Activated naive CD4-positive, alpha-beta T cell treated with anti-CD3 and anti-CD28 coated beads, Interleukin-2, amount 50 U/mL, for 72 hours (primary cell): ENCODE measurements at places on chromosomes 5 and 9. TPM values are rescaled to one million over a fixed set of nuclear protein-coding genes. Genes with fewer than 3 reads are reported as not detected.

DNA sequence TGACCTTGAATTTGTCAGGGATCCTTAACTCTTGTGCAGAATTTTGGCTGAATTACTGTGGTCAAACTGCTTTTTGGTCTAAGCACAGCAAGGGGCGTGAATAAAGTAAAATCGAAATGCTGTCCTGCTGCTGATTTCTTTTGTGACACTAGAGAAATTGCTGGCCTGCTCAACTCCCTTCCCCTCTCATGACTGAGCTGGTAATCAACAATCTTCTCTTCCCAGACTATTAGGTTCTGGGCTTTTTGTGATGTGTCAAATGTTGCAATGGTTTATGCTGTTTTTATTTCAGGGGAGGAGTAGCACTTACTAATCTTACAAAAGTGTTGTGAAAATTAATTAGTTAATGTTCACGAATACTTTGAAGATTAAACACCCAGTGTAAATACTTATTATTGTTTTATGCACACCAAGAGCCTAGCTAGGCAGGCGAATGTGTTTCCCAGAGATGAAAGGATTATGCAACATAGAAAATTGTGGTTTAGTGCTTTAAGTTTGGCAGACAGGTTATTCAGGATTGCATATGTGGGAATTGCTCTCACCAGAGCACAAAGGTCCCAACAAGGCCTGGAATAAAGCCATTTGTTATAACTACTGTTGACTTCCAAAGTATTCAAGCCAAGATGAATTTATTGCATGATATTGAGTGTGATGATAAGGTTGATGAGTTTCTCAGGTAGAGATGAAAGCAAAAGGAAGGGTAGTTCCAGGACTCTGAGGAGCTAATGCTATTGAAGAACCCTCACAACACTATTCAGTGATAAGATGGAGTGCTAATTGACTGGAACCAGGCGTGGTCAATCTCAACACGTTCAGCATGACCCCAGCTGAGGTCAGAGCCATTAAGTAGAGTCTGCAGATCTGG, 280.7 kb upstream of the ZNF608 start:
- DNase-seq: no peak

DNA sequence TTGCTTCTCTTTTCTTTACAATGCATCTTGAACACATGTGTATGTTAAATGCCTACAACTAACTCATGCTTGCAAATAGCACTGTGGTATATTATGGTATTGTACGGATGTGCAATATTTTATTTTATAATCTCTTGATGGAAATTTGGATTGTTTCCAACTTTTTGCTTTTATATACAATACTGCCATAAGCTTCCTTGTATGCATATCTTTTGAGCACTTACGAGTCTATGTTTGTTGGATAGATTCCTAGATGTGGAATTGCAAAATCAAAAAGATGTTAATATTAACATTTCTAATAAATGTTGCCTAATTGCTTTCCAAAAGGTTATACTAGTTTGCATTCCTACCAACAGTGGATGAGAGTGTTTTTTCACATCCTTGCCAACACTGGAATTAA, 3.4 kb upstream of the GALNT12 start:
- no peak for DNase-seq

- no peak for DNase-seq
Observed at GRCh38 chr5:168784454-168784853, 205.3 kb upstream of the PANK3 start.

Gene GABRG2
- total RNA-seq: not detected

Gene IL9
- total RNA-seq: 0.43 TPM

DNA sequence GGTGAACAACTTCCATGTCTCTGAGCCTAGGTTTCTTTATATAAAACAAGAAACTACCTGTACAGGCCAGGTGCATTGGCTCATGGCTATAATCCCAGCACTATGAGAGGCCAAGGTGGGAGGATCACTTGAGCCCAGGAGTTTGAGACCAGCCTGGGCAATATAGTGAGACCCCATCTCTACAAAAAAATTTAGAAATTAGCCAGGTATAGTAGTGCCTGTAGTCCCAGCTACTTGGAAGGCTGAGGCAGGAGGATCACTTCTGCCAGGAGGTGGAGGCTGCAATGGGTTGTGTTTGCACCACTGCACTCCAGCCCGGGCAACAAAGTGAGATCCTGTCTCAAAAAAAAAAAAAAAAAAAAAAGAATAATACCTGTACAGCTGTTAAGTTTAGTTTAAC, 11.1 kb downstream of the FAM13B start:
- DNase-seq: no peak

DNA sequence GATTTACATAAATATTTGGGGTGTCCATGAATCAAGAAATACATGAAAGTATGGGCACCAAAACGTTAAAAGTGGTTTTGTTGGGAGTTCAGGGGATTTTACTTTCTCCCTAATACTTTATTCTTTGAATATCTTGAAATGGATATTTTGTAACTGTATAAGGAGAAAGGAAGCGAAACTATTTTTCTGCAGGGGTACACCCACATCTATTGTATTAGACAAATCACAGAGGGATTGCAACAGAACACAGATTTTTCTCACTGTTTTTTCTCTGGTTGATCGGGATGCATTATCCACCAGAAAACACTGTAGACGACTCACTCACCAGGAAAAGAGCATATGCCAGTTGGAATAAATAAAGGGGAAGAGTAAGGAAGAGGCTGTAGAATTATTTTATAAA, 1.2 kb upstream of the RABGAP1 start:
- DNase-seq: no peak

Gene LRRC26
- total RNA-seq: not detected

GRCh38 chr5:41415242-41415641, 95.2 kb downstream of the PLCXD3 start:
- DNase-seq: no peak

DNA sequence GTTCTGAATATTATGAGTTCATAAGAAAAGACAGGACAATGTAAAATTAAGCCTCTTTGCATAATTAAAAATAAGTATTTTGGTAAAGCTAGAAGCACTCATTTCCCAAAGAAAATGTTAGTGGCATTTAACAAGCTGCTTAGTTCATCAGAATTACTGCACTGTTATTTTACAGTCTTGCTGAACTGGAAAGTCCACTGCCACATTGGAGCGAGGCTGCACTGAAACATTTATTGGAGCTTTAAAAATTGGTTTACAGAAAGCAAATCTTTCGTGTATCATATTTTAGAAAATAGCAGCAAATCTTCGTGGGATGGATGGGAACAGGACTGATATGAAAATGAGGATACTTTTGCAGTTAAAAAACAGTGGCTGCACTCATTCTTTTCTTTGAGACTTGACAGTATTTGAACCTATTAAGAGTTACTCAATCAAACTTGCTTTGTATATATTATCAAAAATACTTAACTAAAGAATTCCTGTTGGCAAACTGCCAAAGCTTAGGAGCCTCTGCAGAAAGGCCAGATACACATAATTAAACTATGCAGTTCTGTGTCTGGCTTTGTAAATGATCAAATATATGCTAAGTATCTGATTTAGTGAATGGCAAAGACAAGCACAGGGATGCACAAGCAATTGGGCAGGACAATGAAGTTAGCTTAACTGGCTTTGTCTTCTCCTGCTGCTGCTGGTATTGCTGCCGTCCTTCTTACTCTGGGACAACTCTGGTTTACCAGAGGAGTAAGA, 16.5 kb upstream of the FBXL7 start:
- DNase-seq: no peak

DNA sequence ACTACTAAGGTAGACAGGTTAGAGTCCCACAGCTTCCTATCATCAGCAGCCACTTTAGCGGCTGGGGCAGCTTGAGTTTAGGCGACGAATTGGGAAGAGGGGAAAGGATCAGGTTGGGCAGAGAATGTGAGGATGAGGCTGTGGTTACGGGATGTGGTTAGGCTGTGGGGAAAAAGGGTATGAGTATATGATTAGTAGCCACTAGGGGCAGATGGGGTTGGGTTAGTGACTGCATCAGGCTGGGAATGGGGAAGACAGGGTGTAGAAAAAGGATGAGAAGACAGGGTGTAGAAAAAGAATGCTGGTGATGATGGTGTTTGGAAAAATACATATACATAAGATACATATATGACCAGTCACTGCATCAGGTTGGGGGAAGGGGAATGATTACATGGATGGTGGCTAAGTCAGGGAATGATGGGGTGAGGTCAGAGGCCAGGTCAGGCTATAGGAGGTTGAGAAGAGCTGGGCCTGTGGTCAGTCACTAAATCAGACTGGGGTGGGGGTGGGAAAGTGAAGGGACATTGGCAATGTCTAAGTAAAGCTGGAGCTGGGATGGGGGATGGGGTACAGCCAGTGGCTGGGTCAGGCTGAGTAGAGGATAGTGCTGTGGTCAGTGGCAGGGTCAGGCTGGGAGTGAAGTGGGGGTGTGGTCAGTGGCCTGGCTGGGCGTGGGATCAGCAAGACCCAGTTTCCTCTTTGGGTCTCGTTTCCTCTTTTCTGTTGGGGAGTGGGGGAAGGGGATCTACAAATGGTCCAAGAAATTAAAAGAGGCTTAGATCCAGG, 2.1 kb downstream of the TLN1 start:
- DNase-seq: peak; percentile 35

Gene FAM169A
- 7.8 TPM for total RNA-seq

Gene SPATA31A3
- not detected for total RNA-seq

- no peak for DNase-seq
Observed at GRCh38 chr5:91938441-91938840, 555.3 kb upstream of the ARRDC3 start.

GRCh38 chr5:156375895-156376495, 49.0 kb downstream of the SGCD start:
- DNase-seq: no peak

- no peak for DNase-seq
Observed at GRCh38 chr5:133757396-133757945, 145.1 kb upstream of the FSTL4 start.

DNA sequence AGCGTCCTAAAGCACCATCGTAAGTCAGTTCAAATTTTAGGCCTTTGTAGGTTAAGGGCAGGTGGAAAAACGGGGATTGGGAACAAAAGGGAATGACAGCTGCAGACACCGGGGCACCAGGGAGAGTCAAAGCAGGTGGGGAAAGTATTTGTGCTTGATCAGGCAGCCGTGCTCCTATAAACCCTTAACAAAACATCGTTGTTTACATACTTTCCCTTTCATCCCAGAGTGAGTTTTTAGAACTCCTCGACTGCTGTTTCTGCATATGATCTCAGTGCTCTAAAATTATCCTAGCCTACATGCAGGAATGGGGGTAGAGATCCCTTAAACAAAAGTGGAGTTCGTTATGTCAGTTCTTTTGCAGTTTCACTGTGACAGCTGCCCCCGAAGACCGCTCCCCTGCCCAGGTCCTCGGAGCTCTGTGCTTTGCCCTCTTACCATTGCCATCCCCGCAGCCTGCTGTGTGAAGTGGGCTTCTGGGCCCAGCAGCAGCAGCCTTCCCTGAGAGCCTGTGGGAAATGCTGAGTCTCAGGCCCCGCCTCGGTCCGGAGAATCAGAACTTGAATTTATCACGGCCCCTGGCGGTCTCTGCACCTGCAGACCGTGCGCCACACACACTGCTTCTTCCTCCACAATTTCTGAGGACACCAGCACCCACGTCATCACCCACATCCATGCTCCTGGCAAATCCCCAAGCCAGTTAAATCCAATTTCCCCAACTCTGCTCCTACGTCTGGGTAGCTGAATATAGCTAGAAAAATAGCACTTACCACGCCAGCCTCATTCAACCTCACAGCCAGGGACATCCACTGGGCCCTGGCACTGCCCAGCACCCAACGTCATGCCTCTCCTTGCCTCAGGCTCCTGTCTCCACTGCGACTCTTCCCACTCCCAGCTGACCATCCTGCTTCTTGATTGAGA, 86.8 kb downstream of the NSUN2 start:
- DNase-seq: no peak

DNA sequence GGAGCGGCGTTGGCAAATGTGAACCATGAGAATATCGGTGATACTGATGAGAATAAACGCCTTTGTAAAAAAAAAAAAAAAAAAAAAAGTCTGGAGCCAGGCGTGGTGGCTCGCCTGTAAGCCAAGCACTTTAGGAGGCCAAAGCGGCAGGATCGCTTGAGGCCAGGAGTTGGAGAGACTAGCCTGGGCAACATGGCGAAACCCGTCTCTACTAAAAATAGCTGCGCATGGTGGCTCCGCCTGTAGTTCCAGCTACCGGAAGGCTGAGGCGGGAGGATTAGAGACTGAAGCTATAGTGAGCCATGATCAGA, 425 bp upstream of the NFX1 start:
- DNase-seq: no peak

DNA sequence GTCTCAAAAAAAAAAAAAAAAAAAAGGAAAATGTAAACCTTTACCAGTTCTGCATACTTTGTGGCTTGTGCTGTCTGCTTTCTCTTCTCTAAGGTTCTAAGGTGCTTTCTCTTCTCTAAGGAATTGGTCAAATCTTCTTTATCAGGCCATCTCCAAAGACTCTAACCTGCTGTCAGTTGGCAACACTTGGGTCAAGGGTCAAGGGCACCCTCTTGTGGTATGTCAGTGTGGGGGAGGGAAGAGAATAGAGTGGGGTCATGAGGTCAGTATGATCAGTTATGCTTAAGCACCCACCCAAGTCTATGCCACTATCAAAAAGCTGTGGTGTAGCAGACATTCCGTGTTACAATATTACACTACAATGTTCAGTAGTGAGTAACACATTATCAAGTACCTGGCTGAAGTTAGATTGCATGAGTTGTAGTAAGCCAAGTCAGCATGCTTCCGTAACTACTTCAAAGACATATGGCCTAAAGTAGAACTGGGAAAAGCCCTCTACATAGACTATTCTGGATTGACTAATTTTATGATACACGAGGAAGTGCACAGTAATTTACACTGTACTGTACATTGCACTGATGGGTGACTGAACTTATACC, 25.0 kb upstream of the CCL28 start:
- no peak for DNase-seq

Gene IFNB1
- 0.46 TPM for total RNA-seq

DNA sequence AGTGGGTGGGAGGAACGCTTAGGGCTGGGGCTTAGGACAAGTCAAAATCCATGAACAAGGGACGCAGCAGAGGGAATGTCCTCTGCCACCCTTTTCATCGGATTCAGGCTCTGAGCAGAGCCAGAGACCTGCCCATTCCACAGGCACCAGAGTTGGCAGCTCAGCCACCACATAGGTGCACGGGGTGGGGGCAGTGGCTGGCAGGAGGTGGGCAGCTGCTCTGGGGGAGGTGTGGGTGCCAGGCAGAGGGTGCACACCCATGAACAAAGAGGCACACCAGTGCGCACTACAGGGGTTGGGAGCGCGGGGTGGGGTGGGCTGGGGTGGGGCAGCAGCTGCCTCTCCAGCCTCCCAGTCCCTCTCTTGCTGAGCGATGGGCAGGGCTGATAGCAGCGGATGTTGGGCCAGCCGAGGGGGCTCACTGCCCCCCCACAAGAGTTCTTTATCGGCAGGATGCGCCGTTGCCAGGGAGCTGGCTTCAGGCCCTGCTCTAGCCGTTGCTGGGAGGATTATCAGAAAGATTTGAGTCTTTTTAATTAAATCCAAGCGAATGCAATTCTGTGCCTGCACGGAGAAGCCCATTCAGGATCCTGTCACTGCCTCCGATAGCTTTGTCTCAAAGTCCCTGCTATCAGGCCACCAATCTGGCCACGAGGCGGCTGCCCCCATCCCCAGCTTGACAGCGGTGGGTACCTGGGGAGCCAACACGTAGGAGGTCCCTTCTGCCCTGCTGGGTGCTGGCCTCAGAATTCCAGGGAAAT, 64.3 kb upstream of the LMX1B start:
- no peak for DNase-seq

- no peak for DNase-seq
Observed at GRCh38 chr5:168274406-168274805, 17.0 kb upstream of the WWC1 start.

GRCh38 chr5:10257870-10258269, 7.8 kb downstream of the CCT5 start:
- DNase-seq: no peak

Gene IFNA8
- not detected for total RNA-seq
